NCI-H1092 treated with DMSO at 0.1 percent for 48 hours (cell line): ENCODE measurements at places on chromosomes 4 and X.

DNA sequence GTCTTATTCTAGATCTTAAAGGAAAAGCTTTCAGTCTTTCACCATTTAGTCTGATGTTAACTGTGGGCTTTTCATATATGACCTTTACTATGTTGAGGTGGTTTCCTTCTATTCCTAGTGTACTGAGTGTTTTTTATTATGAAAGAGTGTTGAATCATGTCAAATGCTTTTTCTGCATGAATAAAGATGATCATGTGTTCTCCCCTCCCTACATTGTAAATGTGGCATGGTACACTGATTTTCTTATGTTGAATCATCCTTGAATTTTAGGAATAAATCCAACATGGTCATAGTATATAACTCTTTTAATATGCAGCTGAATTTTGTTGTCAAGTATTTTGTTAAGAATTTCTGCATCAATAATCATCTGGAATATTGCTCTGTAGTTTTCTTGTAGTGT lies 4.3 kb downstream of the CLGN start:
- DNase-seq = no peak

DNA sequence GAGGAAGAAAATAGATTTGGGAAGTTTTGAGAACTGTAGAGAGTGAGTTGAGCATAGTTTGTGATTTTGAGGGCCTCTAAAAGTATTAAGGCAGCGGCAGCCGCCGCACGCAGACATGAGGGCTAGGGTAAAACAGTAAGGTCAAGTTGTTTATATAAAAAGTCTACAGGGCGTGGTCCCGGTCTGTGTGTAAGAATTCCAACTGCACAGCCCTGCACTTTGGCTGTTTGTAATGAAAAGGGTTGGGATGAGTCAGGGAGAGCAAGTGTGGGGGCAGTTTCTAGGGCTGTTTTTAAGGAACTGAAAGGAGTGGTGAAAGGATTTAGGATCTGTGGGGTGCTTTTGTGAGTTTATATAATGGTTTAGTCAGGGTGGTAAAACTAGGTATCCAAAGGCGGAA lies 55.0 kb downstream of the BEX3 start:
- DNase-seq = no peak

DNA sequence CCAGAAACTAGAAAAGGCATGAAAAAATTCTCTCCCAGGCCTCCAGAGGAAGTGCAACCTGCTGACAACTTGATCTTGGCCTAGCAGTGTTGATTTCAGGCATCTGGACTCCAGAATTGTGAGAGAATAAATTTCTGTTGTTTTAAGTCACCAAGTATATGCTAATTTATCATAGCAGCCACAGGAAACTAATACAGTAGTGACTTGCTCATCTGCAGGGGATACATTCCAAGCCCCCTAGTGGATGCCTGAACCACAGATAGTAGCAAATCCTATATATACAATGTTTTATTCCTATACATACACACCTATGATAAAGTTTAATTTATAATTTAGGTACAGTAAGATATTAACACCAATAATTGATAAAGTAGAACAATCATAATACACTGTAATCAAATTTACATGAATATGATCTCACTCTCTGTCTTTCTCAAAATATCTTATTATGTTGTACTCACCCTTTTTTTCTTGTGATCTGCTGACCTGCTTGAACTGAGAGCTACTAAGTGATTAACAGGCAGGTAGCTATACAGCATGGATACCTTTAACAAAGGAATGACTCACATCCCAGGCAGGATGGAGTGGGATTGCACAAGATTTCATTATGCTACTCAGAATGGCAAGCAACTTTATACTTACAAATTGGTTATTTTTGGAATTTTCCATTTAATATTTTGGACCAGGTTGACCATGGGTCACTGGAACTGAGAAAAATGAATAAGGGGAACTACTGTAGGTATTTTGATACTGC lies 501.1 kb downstream of the KCNIP4 start:
- no peak for DNase-seq

GRCh38 chrX:101430457-101431078 lies 22.5 kb downstream of the HNRNPH2 start:
- DNase-seq = no peak

DNA sequence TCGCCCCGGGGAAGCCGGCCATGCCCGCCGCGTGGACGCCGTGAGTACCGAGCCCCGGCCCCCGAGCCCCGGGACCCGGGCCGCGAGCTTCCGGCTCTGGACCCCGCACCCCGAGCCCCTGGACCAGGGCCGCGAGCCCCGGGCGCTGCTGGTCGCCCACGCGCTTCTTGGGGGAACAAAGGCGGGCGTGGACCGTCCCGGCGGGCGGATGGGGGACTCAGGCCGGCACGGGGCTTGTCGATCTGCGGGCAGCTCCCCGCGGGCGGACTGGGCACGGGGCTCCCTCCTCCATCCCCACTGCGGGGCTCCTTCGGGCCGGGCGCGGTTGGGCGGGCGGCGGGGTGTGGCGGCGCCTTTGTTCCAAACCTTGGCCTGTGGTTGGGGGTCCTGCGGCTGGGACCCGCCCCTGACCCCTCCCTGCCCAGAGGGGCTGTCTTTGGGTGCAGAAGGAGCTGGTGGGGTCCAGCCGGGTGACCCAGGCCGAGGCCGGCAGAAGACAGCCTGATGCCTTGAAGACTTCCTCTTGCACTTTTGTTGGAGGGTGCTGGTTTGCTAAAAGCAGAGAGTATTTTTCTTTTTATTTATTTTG lies 25.2 kb upstream of the ADD1 start:
- DNase-seq = peak; percentile 26

GRCh38 chr4:159562366-159562765 lies 459.5 kb downstream of the RAPGEF2 start:
- no peak for DNase-seq

GRCh38 chr4:7323461-7323871 lies 111.3 kb downstream of the PSAPL1 start:
- no peak for DNase-seq

- no peak for DNase-seq
Measured at GRCh38 chr4:150699599-150699998, 117.6 kb downstream of the MAB21L2 start.

- DNase-seq = no peak
Measured at GRCh38 chr4:167419468-167420140, 185.3 kb upstream of the SPOCK3 start.

GRCh38 chr4:86184216-86184900 lies 175.5 kb downstream of the MAPK10 start:
- no peak for DNase-seq

DNA sequence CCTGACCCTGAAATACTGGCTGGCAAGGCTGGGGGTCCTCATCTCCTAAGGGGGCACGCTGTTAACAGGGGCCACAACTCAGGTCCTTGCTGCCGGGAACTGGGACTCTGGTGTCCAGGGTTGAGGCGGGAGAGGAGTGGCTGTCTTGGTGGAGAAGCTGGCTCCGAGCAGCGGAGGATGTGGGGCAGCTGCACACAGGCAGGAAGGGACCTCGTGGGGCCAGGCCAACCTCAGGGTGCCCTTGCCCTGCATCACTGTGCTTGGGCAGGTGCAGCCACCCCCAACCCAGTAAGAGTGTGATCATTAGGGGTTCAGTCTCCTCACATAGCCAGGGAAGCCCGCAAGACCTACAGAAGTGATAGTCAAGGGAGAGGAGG lies 12.6 kb upstream of the PDE6B start:
- no peak for DNase-seq

- no peak for DNase-seq
Measured at GRCh38 chrX:126339928-126340327, 173.8 kb upstream of the DCAF12L2 start.

GRCh38 chr4:146343199-146343598 lies 128.9 kb downstream of the REELD1 start:
- no peak for DNase-seq

GRCh38 chrX:11180571-11180970 lies 69.4 kb downstream of the HCCS start:
- DNase-seq = peak; percentile 61

DNA sequence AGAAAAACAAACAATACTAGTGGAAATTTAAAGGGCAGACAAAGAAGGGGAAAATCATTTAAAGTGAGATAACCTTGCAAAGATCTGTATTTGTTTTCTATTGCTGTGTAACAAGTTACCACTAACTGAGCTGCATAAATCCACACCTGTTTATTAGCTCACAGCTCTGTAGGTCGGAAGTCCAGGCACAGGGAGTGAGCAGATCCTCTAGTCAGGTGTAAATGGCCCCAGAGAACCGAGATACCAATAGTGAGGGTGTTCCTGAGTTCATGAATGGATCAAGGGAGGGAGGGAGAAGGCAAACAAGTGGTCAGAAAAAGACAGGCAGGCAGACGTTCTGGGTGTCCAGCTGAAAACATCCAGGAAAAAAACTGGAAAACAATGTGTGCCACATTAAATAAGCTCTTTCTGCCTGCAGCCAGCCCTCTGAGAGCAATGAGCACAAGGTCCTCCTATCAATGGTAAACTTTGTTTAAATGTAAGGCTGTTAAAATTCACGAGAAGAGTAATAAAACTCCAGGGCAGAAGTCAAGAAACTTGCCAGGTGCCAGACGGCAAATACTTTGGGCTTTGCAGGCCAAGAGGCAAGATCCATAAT lies 25.0 kb downstream of the ADGRA3 start:
- no peak for DNase-seq

GRCh38 chr4:113781439-113782040 lies 20.0 kb upstream of the CAMK2D start:
- DNase-seq = peak; percentile 23

- DNase-seq = no peak
Measured at GRCh38 chr4:156837625-156838345, 133.8 kb downstream of the PDGFC start.

GRCh38 chr4:145186729-145187128 lies 6.3 kb upstream of the OTUD4 start:
- DNase-seq = no peak

DNA sequence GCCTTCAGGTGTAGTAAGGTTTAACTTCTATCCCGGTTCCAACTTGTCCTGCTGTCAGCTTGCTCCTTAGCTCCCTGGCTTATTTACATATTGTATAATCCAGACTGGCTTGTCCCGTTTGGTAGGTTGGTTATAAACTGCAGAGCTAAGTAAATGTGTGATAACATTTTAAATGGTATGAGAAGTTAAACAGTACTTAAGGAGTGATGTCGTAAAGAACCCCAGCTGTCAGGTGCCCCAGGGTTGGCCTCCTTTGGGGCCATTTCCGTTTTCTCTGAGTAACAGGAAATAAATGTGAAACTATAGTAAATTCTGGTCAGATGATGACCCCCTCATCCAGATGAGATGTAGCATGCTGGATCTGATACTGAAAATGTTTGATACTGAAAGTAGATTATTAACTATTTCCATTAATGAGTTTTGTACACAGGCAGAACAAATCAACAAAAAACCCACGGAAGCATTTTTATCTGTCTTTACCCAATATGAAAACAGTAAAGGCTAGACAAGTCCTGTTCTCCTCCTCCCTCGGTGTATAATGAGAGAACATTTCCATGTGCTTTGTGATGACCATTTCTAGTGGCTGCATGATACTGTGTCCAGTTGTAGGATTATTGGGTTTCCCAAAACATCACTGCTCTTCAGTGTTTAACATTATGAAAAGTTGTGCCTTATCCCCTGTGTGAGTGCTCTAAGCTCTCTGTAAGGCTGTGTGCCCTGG lies 22.4 kb downstream of the GAB1 start:
- DNase-seq = no peak

DNA sequence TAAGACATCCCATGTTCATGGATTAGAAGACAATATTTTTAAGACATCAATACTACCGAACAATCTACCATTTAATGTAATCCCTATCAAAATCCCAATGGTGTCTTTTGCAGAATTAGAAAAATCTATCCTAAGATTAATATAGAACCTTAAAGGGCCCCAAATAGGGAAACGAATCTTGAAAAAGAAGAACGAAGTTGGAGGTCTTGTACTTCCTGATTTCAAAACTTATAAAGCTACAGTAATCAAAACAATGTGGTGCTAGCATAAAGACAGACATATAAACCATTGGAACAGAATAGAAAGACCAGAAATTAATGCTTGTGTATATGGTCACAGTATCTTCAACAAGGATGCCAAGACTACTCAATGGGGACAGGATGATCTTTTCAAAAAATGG lies 42.0 kb downstream of the CENPE start:
- no peak for DNase-seq

- DNase-seq = no peak
Measured at GRCh38 chr4:17169699-17170098, 271.3 kb upstream of the LDB2 start.

- no peak for DNase-seq
Measured at GRCh38 chr4:152974468-152975379, 38.6 kb downstream of the FHDC1 start.

DNA sequence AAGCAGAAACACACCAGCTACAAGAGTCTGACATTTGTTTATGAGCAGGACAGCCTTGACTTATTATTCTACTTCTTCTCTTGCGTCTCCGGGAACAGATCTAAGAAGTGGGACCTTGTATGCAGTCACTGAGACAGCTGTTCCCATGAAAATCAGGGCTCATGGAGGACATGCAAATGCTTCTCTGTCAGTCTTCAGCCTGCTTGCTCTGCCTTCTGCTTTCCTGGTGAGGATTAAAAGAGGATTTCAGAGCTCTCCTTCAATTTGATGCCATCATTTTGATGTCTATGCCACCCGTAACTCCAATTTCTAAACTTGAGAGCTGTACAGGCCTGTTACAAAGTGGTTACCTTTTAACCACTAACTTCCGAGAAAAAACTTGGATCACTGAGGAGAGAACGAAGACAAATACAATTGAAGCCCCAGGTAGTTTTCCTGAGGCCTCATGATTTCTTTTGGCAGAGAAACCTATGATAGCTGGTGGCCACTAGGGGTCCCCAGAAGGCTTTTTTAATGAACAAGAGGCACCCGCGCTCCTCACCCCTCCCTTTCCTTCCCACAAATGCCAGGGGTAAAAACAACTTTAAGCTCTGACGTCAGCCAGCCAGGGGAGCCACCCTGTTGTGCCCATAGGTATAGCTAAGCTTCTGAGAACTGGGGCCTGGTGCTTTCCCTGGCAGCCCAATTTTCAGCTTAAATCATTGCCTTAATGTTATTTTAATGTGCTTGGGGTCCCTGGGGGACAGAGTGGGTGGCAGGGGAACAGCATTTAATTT lies 97.0 kb downstream of the DDIT4L start:
- DNase-seq = peak; percentile 55

- DNase-seq = no peak
Measured at GRCh38 chr4:47733302-47734175, 104.3 kb downstream of the CORIN start.

GRCh38 chrX:34612036-34612435 lies 45.0 kb downstream of the TMEM47 start:
- DNase-seq = no peak

DNA sequence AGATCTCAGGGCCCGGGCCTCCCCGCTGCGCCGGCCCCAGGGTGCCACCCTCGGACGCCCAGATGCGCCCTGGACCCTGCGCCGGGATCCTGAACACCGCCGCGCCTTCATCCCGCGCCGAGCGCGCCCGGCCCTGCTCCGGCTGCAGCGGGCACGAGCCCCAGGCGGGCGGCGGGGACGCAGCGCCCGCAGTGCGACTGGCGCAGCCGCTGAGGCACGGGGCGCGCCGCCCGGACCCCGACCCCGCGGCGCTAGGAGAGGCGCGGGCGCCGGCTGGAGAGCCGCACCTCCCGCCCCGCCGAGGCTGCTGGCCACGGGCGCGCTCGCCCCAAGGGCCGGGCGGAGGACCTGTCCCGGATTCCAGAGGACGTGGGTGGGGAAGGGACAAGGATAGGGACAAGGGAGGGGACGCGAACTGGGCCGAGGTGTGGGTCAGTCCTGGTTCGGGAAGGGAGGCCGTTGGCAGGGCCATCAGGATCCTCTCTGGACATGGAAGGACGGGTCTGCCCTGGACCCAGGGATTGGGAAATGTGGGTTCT lies 1.1 kb downstream of the ZFYVE28 start:
- DNase-seq = no peak
